Fibroblast of skin of left biceps (primary cell): ENCODE measurements at places on chromosomes 12 and 14.

- peak; percentile 80 for DNase-seq
Observed at GRCh38 chr14:50920482-50921230, 23.6 kb downstream of the PYGL start.

GRCh38 chr14:22494486-22495135, 94.4 kb downstream of the DAD1 start:
- no peak for DNase-seq

GRCh38 chr12:93176610-93177126, 201.1 kb upstream of the NUDT4 start:
- DNase-seq: no peak

DNA sequence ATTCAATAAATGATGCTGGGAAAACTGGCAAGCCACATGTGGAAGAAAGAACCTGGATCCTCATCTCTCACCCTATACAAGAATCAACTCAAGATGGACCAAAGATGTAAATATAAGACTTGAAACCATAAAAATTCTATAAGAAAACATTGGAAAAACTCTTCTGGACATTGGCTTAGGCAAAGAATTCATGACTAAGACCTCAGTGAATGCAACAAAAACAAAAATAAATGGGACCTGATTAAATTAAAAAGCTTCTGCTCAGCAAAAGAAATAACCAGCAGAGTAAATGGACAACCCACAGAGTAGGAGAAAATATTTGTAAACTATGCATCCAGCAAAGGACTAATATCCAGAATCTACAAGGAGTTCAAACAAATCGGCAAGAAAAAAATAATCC, 24.6 kb downstream of the ATG2B start:
- DNase-seq: no peak

DNA sequence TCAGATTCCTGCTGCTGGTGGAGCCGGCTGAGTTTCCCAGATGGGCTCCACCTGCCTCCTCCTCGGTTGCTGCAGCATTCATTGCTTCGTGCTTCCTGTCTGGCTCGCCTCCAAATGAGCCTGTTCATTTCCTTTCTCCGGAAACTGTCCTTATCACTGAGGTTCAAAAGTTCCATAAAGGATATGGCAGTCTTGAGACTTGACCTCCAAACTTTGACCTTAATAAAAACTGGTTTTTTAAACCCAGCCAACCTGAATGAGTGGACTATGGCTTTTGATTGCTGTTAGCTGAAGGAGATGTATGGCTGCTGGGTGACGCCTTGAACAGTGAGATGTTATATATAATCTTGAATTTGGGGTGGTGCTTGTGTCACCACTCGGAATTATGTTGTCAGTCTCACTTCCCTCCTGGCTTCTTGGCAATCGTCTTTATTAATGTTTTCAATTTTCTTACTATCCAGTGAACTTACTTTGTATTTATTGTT, 62.7 kb downstream of the RASSF3 start:
- no peak for DNase-seq

DNA sequence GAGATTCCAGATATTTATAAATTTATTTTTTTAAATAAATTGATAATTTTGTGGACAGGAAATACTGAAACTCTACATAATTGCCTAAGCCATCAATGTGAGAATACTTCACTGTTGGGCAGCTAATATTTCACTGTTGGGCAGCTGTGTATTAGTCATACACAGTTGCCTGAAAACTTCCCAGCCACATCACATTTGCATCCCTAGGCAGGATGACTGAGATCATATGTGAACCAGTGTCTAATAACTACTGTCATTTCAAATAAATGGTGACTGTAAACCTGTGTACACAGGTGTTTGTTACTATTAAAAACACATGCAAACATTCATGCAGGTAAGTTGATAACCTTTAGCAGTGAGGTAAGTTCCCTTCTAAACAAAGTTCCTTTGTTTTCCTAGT, 43.9 kb downstream of the TMTC3 start:
- DNase-seq: no peak

- DNase-seq: no peak
Observed at GRCh38 chr12:23356927-23357708, 592.4 kb downstream of the SOX5 start.

GRCh38 chr14:37968664-37969240, 239.0 kb upstream of the SSTR1 start:
- no peak for DNase-seq

DNA sequence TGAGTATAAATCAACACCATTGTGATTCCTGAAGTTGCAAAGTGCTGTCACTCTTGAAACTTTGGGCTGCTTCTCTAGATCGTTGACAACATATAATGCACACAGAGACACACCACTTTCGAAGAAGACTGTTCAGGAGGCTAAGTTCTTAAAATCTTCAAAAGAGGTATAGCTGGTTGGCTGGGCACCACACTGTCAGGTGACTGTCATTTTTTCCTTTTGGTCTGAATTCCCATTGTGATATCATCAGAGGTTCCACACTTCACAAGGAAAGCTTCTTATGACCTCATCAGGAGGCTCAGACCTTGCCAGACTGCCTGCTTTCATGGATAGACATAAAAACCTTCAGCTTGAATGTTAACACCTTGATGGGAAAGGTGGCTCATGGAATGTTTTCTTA, at the start of the genes CAPZA3 and PLCZ1:
CAPZA3 (plus strand) TSS at position 301 of the 400 bp plus-strand sequence. CDS start 150 bp downstream, outside the sequence.
PLCZ1 (minus strand) TSS at position 194 of the 400 bp plus-strand sequence. CDS start 641 bp downstream, outside the sequence.
- no peak for DNase-seq

- no peak for DNase-seq
Observed at GRCh38 chr12:62772416-62772955, 162.5 kb downstream of the PPM1H start.

DNA sequence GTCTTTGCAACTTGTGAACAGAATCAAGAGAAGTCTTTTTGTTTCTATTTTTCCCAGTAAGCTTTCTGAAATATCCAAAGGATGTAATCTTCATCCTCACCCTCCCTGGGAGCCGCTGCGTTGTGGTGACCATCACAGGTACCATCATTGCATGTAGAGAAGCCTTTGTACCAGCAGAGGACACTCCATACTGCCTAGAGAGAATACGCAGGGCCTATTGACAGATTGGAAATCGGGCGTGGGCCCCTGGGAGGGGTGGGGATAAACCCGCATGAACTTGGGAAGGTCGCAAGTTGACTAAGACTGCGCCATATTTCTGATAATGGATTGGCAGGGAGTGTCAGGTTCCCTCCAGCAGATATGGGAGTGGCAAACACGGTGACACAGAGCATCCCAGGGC, 12.7 kb downstream of the KRT1 start:
- DNase-seq: no peak

GRCh38 chr12:99722690-99723486, 75.3 kb downstream of the GARIN6 start:
- DNase-seq: no peak

DNA sequence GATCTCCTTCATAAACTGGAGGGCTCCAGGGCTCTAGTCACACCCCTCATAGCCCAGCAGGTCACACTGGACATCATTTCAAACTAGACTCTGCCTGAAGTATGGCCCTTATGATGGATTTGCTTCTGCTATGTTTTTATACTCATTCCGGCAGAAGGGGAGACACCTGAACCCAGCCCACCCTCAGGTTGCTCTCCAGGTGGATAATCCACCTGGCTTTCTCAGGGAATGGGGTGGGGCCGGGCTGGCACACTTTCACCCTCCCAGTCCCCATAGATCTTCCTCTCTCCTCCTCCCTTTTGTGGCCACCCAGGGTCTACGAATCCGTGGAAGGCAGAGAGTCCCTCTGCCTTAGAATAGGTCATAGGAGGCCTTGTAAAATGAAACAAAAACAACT, 9.8 kb upstream of the KRT73 start:
- DNase-seq: no peak

GRCh38 chr12:53219292-53219955, 12.4 kb upstream of the ITGB7 start:
- DNase-seq: no peak

- DNase-seq: no peak
Observed at GRCh38 chr14:53953828-53954550, 2.6 kb downstream of the BMP4 start.

GRCh38 chr14:106174206-106174605, 647.8 kb downstream of the TMEM121 start:
- DNase-seq: no peak

DNA sequence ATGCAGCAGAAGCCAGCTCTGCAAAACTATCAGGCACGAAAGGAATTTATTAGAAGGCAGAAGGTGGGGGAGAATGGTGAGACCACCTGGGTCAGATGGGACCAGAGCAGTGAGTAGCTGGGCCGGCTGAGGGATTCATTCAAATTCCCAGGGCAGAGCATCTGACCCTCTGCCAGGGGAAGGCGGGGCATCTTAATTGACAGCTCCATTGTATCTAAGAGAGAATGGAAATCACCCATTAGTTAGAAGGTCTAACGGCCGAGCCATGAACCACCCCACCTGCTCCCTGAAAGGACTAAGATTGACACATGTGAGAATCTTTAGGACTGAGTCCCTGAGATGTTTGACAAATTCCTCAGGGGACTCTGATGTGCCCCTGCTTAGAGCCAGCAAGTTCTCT, 83.7 kb downstream of the PHETA1 start:
- DNase-seq: no peak

DNA sequence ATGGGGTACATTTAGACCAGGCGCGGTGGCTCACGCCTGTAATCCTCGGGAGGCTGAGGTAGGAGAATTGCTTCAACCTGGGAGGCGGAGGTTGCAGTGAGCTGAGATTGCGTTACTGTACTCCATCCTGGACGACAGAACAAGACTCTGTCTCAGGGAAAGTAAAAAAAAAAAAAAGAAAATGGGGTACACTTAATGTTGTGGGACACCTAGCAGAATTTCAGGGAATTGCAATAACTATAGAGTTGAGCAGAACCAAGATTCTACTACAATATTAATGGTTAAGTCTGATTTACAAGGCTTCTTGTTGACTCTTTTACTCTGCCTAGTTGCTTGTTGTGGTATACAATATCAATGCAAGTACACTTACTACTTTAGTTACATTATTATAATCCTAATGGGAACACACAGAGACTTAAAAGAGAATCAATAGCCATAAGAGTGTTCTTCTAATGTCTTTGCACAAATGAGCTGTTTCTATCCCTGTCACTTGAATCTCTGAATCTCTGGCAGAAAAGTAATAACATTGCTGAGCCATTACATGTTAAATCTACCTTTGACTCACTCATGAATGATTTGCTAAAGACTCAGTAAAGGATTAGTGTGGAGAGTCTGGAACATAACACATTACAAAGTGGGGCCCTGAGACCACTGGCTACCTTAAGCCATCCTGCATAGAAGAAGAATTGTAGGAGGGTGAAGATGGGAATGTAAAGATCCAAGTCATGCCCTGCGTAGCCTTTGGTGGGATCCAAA, 22.7 kb downstream of the BEST3 start:
- DNase-seq: no peak

DNA sequence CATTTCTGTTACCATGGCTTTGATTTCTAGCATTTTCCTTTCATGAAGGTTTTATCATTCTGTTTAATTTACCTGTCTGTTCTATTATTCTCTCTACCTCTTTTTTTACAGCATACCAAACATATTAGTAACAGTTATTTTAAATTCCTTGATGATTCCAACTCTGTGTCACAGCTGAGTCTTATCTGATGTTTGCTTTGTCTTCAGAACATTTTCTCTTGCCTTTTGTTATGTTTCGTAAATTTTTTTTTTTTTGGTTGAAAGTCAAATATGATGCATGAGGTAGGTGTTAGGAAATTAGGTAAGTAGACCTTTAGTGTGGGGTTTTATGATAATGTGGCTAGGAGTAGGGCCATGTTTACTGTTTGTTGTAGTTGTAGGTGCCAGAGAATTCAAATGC, 496.4 kb downstream of the FOXG1 start:
- no peak for DNase-seq
